ENCODE measurements at places on chromosomes 5 and 9.

GRCh38 chr5:126656401-126657007 lies 55.8 kb downstream of the PHAX start:
- peak; percentile 49 for DNase-seq

DNA sequence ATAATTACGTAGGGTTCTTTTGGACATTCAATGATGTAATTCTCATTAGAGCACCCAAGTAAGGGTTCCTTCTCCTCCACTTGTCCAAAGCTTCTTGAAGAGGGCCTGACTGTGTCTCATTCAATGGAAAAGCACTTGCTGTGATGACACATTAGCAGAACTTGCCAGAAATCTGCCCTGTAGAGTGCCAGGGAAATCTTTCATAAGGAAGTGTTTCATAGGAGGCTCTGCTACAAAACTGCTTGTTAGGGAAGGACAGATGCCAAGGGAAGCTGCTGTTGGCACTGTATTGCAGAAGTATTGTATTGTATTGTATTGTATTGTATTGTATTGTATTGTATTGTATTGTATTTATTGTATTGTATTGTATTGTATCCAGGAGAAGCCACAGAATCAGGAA lies 45.5 kb upstream of the MPDZ start:
- no peak for DNase-seq

DNA sequence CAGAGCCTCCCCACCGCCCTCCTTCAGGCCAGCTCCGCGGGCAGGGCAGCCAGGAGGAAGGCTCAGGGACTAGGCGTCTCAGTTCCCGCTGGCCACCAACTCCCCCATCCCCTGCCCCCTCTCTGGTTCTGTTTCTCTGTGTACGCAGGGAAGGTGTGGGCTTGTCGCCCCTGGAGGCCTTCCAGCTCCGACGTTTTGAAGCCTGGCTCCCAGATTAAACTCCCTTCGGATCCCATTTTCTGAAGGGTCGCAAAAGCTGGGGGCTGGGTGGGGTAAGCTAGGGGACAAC lies 346 bp downstream of the ATOX1 start:
- DNase-seq: no peak

DNA sequence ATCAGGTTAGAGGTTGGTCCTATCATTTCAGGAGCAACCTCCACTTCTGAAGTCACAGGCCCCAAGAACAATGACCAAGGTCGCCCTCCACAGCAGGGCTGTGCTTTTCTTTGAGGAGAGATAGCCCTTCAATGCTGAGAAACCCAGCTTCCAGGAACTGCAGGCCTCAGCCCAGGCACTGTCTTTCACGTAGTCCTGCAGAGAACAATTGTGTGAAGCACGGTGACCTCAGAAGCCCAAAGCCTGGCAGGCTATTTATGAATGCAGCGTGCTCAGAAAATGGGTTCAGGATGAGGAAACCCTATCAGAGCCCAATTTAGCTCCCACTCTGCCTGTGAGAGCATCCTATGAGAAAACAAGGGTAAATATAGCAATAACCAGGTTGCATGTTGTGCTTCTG lies 388.3 kb downstream of the PLK2 start:
- DNase-seq: no peak

GRCh38 chr9:116005205-116005604 lies 148.4 kb upstream of the PAPPA start:
- DNase-seq: no peak

DNA sequence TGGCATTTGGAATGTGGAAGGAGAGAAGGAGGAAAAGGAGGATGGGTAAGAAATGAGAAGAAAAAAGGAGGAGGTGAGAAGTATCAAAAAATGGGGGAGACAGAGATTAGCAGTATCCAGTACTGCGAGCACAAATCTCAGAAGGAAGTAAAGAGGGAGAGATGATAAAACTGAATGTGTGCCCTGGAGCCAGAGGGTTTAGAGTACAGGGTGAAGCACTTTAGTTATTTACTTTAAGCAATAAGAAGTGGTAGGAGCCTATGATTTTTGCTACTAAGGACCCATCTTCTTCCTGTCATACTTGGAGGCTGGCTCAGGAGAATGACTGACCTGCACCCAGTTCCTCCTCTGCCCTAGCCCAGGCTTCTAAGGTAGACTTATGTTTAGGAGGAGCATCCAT lies 94.9 kb downstream of the ADRB2 start:
- DNase-seq: no peak

DNA sequence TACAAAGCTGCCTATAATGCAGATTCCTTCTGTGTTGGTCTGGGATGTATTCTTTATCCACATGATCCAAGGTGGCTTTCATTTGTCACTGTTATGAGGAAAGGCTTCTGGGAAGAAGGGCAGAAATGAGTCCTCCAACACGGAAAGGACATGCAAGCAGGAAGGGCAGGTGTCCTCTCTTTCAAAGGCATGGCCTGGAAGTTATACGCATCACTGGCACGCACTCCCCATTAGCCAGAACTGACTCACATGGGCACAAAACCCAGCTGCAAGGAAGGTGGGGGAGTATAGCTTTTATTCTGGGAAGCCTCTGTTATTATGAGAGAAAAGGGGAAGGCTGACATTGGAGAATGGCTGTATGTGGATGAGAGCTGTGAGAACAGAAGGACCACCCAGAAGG lies 141.3 kb upstream of the ZNF618 start:
- DNase-seq: no peak

GRCh38 chr5:135965504-135965903 lies 10.7 kb upstream of the LECT2 start:
- no peak for DNase-seq

- no peak for DNase-seq
These were observed 88.1 kb downstream of the FGF1 start for GRCh38 chr5:142597546-142598337.

DNA sequence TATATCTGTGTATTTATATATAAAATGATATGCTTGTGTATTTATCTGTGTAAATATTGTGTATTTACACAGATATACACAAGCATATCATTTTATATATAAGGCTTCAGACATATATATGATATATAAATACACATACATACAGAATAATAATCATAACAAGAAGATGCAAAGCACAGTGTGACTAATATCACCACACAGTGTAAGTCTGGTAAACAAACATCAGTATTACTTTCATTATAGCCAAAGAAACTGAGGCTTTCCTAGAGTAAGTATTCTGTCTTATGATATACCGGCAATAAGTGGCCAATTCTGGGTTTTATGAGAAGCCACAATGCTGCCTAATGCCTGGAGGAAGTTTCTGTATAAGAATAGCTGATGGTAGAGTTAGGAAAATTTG lies 29.9 kb upstream of the RAPGEF6 start:
- no peak for DNase-seq

- no peak for DNase-seq
These were observed 40.3 kb downstream of the HEXB start for GRCh38 chr5:74725331-74725730.

GRCh38 chr9:91195372-91196012 lies 166.2 kb downstream of the AUH start:
- DNase-seq: no peak

DNA sequence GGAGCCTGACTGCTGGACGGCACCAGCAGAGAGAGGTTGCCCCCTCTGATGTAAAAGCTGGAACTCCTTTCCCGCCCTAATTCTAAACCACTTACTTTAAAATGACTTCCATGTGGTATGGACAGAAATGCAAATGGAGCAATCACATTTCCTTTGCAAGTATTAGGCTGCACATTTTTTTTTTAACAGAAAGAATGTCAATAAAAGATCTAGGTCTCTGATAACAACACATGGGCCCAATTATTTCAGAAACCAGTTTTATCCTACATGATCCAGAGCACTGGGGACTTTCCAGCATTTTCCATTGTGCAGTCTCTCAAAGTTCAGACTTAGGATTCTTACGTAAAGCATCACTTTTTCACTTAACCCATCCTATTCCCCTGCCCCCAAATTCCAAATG lies 203.7 kb downstream of the NXNL2 start:
- DNase-seq: no peak

- no peak for DNase-seq
These were observed 208.8 kb downstream of the MAN2A1 start for GRCh38 chr5:109898269-109899162.

DNA sequence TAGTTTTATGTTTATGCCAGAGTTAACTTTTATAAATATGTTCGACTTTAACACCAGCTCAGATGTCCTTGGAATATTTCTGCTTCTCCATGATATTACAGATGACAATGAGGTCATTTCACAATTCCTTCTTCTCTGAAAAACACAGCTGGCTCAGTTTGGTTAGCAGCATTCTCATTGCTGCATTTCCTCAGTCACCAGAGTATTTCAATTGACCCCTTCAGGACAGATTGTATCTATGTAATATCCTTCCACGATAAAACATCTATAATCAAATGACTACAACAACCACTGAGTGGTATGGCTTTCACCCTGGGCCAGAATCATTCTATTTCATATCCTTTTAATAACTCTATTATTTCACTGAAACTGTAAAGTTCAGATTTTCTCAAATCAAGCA lies 148.7 kb downstream of the OXCT1 start:
- DNase-seq: no peak

DNA sequence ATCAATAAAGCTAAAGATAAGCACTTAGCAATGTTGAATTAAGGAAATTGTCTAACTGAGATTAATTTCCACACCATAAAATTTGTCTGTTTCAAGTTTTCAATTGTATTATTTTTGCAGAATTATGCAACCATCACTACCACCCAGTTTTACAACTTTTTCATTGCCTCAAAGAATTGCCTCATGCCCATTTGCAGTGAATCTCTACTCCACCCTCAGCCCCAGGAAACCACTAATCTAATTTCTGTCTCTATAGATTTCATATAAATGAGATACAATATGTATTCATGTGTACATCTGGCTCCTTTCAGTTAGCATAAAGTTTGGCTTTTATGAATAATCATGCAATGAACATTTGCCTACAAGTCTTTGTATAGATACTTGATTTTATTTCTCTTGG lies 72.9 kb downstream of the PTCD2 start:
- DNase-seq: no peak

- no peak for DNase-seq
These were observed 96.5 kb upstream of the PITX1 start for GRCh38 chr5:135130261-135131215.

Measured in GM10248 (cell line).